ENCODE measurements at places on chromosomes 6 and 20. TPM values are rescaled to one million over a fixed set of nuclear protein-coding genes. Genes with fewer than 3 reads are reported as not detected.

AHI1 gene
- total RNA-seq: 21.3 TPM

CLIC5 gene
- not detected for total RNA-seq

FOXC1 gene
- 2.3 TPM for total RNA-seq

GATA5 gene
- total RNA-seq: not detected

COL9A1 gene
- total RNA-seq: not detected

LIME1 gene
- total RNA-seq: 3.0 TPM

PMEPA1 gene
- 0.94 TPM for total RNA-seq

All from bronchial smooth muscle cell (primary cell).